ENCODE measurements at places on chromosomes 1 and 21. TPM values are rescaled to one million over a fixed set of nuclear protein-coding genes. Genes with fewer than 3 reads are reported as not detected.

GBP6 gene
- 0.65 TPM for total RNA-seq

IFNLR1 gene
- total RNA-seq, result 3.1 TPM

RXRG gene
- total RNA-seq, result not detected

GOLT1A gene
- not detected for total RNA-seq

HES2 gene
- total RNA-seq, result 0.29 TPM

KLF17 gene
- not detected for total RNA-seq

TNFRSF4 gene
- 788 TPM for total RNA-seq

TNFSF4 gene
- total RNA-seq, result 3.1 TPM

SAMD11 gene
- not detected for total RNA-seq

RSBN1 gene
- total RNA-seq, result 19.5 TPM

C8A gene
- not detected for total RNA-seq

RRP1 gene
- 91.8 TPM for total RNA-seq

SLAMF7 gene
- 53.6 TPM for total RNA-seq

MANEAL gene
- 4.0 TPM for total RNA-seq

DAB1 gene
- not detected for total RNA-seq

FAM131C gene
- 0.57 TPM for total RNA-seq

- no peak overlapping the region for H3K4me3 ChIP-seq
- H3K4me1 ChIP-seq, result peaks cover 59% of the 10 kb centered on the region
- no peak for DNase-seq
- H3K36me3 ChIP-seq, result peaks cover 59% of the 10 kb centered on the region
- peak overlapping the region; percentile 42 for H3K27ac ChIP-seq
These were observed 11.9 kb downstream of the THEMIS2 start for GRCh38 chr1:27884006-27884954.

- no peaks in the 10 kb centered on the region for H3K36me3 ChIP-seq
- H3K4me3 ChIP-seq, result no peak overlapping the region
- no peaks in the 10 kb centered on the region for H3K27me3 ChIP-seq
- no peaks in the 10 kb centered on the region for H3K4me1 ChIP-seq
These were observed 205.5 kb downstream of the RPS6KC1 start for GRCh38 chr1:213256438-213257087.

DNA sequence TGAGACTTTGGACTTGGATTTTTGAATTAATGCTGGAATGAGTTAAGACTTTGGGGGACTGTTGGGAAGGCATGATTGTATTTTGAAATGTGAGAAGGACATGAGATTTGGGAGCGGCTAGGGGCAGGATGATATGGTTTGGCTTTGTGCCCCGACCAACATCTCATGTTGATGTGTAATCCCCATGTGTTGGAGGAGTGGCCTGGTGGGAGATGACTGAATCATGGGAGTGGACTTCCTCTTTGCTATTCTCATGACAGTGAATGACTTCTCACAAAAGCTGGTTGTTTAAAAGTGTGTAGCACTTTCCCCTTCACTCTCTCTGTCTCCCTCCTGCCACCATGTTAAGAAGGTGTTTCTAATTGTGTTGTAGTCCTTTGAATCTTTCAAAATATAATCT lies 9.3 kb upstream of the PHGDH start:
- H3K4me1 ChIP-seq, result no peaks in the 10 kb centered on the region
- no peak overlapping the region for H3K27ac ChIP-seq
- peaks cover 8% of the 10 kb centered on the region for H3K36me3 ChIP-seq
- no peak overlapping the region for H3K4me3 ChIP-seq

- H3K36me3 ChIP-seq, result peaks cover 7% of the 10 kb centered on the region
- peak; percentile 53 for DNase-seq
- H3K4me3 ChIP-seq, result no peak overlapping the region
These were observed 142.4 kb downstream of the GLUL start for GRCh38 chr1:182249201-182249676.

DNA sequence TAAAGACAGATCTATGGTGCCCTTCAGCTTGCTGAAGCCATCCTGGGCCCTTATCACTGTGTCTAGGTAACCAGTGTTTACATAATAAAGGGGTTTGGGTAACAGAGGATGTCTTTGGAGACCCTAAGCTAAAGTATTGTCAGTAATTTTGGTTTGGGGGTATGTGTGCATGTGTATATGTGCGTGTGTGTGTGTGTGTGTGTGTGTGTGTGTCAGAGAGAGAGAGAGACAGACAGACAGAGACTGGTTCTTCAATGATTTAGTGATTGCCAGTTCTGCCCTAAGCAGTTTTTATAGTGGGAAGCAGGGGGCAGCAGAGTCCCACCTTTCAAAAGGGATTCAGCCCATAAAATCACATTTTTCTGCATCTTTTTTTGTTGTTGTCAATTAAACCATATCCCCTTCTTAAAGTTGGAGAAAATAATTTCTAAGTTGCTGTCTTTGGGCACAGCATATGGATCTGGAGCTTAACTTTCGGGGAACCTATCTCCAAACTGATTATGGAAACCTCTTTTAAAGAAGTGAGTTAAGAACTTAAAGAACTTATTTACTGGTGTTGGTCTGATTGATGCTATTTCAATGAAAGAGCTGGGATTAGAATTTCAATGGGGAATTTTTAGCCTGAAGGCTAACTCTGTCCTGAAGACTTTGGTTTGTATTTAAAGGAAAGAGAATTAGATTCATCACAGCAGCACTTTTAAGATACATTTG lies 51.1 kb downstream of the ZNF326 start:
- no peaks in the 10 kb centered on the region for H3K36me3 ChIP-seq
- peaks cover 2% of the 10 kb centered on the region for H3K27me3 ChIP-seq
- DNase-seq, result no peak
- H3K4me3 ChIP-seq, result no peak overlapping the region
- H3K4me1 ChIP-seq, result no peaks in the 10 kb centered on the region
- no peak overlapping the region for H3K27ac ChIP-seq

DNA sequence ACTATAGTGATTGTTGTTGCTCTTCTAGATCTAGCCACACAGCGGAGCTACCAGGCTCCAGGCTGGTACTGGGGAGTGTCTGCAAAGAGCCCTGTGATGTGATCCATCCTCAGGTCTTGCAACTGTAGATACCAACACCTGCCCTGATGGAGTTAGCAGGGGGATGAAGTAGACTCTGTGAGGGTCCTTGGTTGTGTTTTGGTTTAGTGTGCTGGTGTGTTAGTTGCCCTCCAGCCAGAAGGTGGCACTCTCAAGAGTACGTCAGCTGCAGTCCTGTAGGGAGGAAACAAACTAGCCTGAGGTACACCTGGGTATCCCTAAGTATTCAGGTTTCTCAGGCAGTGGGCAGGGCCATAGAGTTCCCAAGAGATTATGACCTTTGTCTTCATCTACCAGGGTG lies 81.2 kb upstream of the TMPRSS2 start:
- H3K4me1 ChIP-seq, result no peaks in the 10 kb centered on the region
- H3K4me3 ChIP-seq, result no peak overlapping the region
- no peak for DNase-seq
- H3K27me3 ChIP-seq, result peaks cover 4% of the 10 kb centered on the region
- H3K27ac ChIP-seq, result no peak overlapping the region

DNA sequence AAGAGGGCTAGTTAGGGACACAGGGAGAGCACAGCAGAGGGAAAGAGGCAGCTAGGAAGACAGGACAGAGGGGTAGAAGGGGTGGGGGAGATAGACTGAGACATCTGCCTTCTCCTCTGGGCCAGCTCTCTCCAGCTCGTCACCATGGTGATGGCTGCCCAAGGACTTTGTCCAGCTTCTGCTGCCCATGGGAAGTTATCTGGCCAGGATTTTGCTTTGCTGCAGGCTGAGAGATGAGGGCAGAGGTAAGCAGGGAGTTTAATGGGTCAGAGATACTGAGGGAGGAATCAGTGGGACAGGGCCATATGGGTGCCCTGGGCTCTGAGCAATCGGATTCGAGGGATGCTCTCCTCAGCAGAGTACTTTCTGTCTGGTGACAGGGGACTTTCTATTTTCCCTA lies 34.5 kb upstream of the GPR37L1 start:
- no peaks in the 10 kb centered on the region for H3K4me1 ChIP-seq
- no peak overlapping the region for H3K4me3 ChIP-seq
- no peak for DNase-seq
- H3K36me3 ChIP-seq, result no peaks in the 10 kb centered on the region
- no peak overlapping the region for H3K27ac ChIP-seq

GRCh38 chr1:40563266-40563665 lies 31.8 kb downstream of the ZNF684 start:
- peaks cover 5% of the 10 kb centered on the region for H3K4me1 ChIP-seq
- no peak overlapping the region for H3K27ac ChIP-seq
- no peaks in the 10 kb centered on the region for H3K27me3 ChIP-seq
- no peaks in the 10 kb centered on the region for H3K36me3 ChIP-seq
- no peak overlapping the region for H3K4me3 ChIP-seq

- no peak for DNase-seq
- H3K4me3 ChIP-seq, result no peak overlapping the region
- no peaks in the 10 kb centered on the region for H3K36me3 ChIP-seq
- no peak overlapping the region for H3K27ac ChIP-seq
These were observed 432.0 kb upstream of the BEND5 start for GRCh38 chr1:49208712-49209111.

- H3K36me3 ChIP-seq, result peaks cover 22% of the 10 kb centered on the region
- no peaks in the 10 kb centered on the region for H3K27me3 ChIP-seq
- no peak overlapping the region for H3K27ac ChIP-seq
These were observed 43.3 kb upstream of the LPAR3 start for GRCh38 chr1:84936116-84936810.

DNA sequence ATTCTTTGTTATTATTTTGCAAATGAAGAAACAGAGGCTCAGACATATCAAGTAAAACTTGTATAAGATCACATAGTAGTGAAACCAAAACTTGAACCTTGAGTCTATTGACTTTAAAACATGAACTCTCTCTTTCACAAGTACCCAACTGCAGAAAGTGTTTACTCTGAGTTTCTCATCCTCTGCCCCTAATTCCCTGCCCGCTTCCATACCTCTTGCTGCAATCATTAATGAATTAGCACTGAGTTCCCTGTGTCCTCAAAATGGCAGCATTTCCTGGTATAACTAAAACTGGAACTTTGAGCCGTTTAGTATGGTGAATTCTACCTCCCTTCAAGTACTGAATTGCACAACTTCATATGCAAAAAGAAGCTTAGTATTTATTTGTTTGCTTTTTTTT lies 147.7 kb upstream of the DNAH14 start:
- H3K27me3 ChIP-seq, result peaks cover 2% of the 10 kb centered on the region
- H3K4me3 ChIP-seq, result no peak overlapping the region
- DNase-seq, result no peak
- H3K36me3 ChIP-seq, result peaks cover 2% of the 10 kb centered on the region
- peaks cover 27% of the 10 kb centered on the region for H3K4me1 ChIP-seq

GRCh38 chr1:92516574-92516973 lies 29.8 kb upstream of the GFI1 start:
- DNase-seq, result no peak
- no peak overlapping the region for H3K4me3 ChIP-seq

GRCh38 chr1:181144238-181144637 lies 55.7 kb downstream of the IER5 start:
- no peak overlapping the region for H3K27ac ChIP-seq
- peaks cover 18% of the 10 kb centered on the region for H3K27me3 ChIP-seq
- no peaks in the 10 kb centered on the region for H3K36me3 ChIP-seq
- no peak overlapping the region for H3K4me3 ChIP-seq
- H3K4me1 ChIP-seq, result peaks cover 56% of the 10 kb centered on the region

GRCh38 chr1:56491441-56491840 lies 87.9 kb downstream of the PLPP3 start:
- no peak overlapping the region for H3K4me3 ChIP-seq
- H3K4me1 ChIP-seq, result no peaks in the 10 kb centered on the region
- no peaks in the 10 kb centered on the region for H3K27me3 ChIP-seq
- no peaks in the 10 kb centered on the region for H3K36me3 ChIP-seq
- DNase-seq, result no peak
- no peak overlapping the region for H3K27ac ChIP-seq

DNA sequence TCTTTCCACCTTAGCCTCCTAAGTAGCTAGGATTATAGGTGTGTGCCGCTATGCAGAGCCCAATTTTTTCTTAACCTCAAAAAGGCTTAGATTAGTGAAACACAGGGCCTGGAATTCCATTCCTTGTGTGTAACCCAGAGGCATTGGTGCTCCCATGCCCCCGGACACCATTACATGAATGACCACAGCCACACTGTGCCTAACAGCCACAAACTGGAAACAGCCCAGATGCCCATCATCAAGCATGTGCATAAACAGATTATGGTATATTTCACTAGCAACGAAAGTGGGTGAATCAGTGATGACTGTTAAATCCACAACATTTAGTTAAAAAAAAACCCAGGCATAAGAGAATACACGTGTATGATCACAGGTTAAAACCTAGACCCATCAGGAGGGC lies 24.4 kb downstream of the ADAM30 start:
- H3K4me3 ChIP-seq, result no peak overlapping the region
- H3K27me3 ChIP-seq, result peaks cover 17% of the 10 kb centered on the region
- no peak overlapping the region for H3K27ac ChIP-seq
- peaks cover 10% of the 10 kb centered on the region for H3K4me1 ChIP-seq
- DNase-seq, result no peak
- H3K36me3 ChIP-seq, result no peaks in the 10 kb centered on the region

GRCh38 chr1:35971601-35972000 lies 40.7 kb downstream of the AGO3 start:
- H3K4me3 ChIP-seq, result no peak overlapping the region
- no peak for DNase-seq
- H3K4me1 ChIP-seq, result peaks cover 12% of the 10 kb centered on the region

DNA sequence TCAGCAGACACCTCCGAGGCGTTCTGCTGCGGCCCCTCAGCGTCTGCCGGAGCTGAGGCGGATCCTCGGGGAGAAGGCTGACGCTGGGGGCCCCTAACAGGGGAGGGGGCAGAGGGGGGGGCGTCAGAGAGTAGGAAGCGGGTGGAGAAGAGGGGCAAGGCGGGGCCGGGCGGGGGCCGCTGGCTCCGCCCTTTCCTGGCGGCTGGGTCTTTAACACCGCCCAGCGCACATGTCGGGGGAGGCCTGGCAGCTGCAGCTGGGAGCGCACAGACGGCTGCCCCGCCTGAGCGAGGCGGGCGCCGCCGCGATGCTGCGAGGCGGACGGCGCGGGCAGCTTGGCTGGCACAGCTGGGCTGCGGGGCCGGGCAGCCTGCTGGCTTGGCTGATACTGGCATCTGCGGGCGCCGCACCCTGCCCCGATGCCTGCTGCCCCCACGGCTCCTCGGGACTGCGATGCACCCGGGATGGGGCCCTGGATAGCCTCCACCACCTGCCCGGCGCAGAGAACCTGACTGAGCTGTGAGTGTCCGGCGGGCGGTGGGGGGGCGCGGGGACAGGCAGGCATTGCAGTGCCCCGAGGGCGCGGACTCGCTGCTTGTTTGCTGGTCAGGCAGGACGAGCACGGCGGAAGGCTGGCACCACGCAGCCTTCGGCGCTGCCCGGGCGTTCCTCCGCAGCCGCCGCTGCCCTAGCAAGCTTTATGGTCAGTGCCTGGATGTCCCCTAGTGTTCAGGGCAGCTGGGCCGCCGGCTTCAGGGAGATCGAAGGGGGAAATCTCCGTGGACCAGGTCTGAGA lies at the start of gene NTRK1:
Gene NTRK1 (plus strand): TSS at position 238 of the 796 bp plus-strand sequence. CDS start 70 bp downstream, at position 308.
- peaks cover 62% of the 10 kb centered on the region for H3K4me1 ChIP-seq
- H3K27ac ChIP-seq, result peak within 1 kb of the TSS; percentile 80

GRCh38 chr1:186178426-186179043 lies 196.5 kb downstream of the TPR start:
- no peak overlapping the region for H3K27ac ChIP-seq
- H3K4me3 ChIP-seq, result no peak overlapping the region
- H3K36me3 ChIP-seq, result no peaks in the 10 kb centered on the region
- no peak for DNase-seq
- H3K4me1 ChIP-seq, result no peaks in the 10 kb centered on the region
- H3K27me3 ChIP-seq, result peaks cover 20% of the 10 kb centered on the region

- no peak overlapping the region for H3K4me3 ChIP-seq
- no peak overlapping the region for H3K27ac ChIP-seq
- H3K27me3 ChIP-seq, result peaks cover 17% of the 10 kb centered on the region
- no peak for DNase-seq
These were observed 2.7 kb upstream of the PALMD start for GRCh38 chr1:99643021-99643779.
